T-helper 9 cell (primary cell): ENCODE measurements at places on chromosomes 5 and 9.

- DNase-seq = no peak
Measured at GRCh38 chr9:79756414-79756813, 184.6 kb downstream of the TLE4 start.

DNA sequence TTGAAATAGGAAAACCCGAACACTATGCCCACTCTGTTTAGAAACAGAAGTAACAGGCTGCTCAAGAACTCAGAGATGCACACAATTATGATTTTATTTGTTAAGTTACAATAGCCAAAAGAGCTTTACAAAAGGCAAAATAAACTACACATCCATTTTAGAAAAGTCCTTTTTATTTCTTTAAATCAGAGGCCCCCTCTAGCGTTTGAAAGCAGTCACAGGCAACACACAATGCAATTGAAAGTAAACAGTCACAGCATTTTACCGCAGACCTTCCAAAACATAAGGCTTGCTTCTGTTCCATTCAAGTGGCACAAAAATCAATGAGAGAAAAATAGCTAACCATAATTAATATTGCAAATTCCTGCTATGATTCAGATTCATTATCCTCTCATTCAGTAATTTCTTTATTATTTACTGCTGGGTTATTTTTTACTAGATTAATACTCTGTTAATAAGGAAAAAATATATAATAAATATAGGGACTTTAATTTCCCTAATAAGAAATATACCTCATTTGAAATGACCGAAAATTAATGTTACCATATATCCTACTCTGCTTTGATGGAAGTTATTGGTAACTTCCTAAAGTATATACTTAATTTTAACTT lies 78.3 kb downstream of the CEP120 start:
- no peak for DNase-seq

DNA sequence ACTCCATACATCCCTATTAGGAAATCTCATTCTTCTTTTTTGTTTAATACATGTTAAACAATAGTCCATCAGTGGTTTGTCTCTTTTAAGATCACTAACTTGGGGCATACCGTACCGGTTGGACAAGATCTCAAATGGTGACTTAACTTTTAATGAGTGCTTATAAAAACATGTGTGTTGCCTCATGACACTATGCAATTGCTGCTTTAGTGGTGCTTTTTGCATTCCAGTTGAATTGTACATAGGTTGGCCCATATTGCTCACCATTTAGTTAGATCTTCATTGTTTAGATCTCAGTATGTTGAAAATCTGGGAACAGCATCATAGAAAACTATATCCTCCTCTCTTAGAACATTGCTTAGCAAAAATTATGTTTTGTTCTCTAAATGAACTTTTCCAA lies 17.8 kb downstream of the C9orf85 start:
- no peak for DNase-seq

DNA sequence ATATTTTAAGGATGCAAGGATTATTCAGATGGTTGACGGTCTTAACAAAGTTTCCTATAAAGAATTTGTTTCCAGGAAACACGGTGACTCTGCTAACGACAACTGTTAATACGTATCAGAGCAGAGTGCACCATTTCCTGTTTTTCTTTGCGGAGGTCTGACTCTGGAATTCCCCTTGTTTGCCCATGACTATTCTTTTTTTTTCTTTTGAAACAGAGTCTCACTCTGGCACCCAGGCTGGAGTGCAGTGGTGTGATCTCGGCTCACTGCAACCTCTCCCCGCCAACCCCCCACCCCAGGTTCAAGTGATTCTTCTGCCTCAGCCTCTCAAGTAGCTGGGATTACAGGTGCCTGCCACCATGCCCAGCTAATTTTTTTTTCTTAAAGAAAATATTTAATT lies 115.9 kb downstream of the CDC42SE2 start:
- DNase-seq = peak; percentile 57

- no peak for DNase-seq
Measured at GRCh38 chr9:126470241-126470993, 143.3 kb upstream of the LMX1B start.

DNA sequence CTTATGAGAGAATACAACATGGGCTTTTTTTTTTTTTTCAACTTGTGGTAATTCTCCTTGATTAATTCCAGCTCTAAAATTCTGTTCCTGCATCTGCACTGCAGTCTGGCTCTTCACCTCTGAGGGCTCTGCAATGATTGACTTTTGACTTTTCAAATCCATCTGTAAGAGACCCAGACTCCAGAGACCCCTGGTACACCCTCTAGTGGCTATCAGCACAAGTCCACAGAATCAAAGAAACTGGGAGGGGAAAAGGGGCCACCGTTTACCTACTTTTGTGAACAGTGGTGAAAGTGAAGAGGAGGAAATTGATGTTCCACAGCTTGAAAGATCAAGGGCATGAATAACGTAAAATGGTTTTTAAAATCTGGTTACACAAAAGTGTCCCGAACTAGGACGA lies 151.6 kb downstream of the SLIT3 start:
- DNase-seq = no peak

DNA sequence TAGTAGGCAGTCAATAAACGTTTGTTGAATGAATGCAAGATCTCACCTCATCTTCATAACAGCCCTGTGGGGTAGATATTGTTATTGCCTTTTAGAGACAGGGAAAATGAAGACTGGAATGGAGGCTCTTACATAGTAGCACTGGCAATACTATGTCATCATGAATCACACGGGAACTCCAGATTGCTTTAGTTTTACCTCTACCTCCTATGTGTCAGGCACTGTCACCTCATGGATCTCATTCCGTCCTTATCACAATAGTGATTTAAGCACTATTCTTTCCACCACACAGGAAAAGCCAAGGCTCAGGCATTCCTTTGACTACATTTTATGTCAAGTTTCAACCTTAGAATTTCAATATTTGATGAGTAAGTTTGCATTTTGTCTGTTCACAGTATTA lies 2.9 kb upstream of the EPB41L4B start:
- no peak for DNase-seq
